Myocyte (in vitro differentiated cells): ENCODE measurements at places on chromosomes 5 and 9. TPM values are rescaled to one million over a fixed set of nuclear protein-coding genes. Genes with fewer than 3 reads are reported as not detected.

GRCh38 chr9:4741365-4742089, 525 bp upstream of the AK3 start:
- DNase-seq, result no peak

The HEMGN gene
- 0.08 and 0.10 TPM in 2 replicates for total RNA-seq

DNA sequence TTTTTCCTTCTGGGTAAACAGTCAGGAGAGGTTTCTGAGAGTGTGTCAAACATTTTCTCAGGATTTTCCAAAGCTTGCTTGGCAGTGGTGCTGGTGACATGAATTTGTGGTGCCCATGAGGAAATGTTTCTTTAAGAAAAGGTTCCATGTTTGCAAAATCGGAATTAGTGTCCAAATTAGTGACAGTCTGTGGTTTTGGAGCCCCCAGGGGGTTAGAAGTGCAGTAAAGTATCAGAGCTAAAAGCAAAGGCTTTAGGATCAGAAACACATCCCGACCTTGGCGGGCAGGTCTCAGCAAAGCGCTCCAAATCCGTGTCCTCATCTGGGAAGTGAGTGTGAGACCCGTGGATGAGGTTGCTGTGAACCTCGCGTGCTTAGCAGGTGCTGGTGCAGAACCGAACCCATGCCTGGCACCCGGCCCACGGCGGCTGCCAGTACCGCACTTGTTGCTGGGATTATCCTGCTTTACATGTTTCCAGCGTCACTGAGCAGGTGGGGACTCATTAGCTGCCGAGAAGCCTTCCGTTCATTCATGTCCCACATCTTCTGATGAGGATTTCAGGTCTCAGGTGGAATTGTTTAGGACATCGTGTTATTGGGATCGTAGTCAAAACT, 70.8 kb upstream of the COL5A1 start:
- no peak for DNase-seq

The WDR36 gene
- 38.2 and 41.8 TPM in 2 replicates for total RNA-seq

The WNT8A gene
- total RNA-seq, result not detected in 2 replicates

DNA sequence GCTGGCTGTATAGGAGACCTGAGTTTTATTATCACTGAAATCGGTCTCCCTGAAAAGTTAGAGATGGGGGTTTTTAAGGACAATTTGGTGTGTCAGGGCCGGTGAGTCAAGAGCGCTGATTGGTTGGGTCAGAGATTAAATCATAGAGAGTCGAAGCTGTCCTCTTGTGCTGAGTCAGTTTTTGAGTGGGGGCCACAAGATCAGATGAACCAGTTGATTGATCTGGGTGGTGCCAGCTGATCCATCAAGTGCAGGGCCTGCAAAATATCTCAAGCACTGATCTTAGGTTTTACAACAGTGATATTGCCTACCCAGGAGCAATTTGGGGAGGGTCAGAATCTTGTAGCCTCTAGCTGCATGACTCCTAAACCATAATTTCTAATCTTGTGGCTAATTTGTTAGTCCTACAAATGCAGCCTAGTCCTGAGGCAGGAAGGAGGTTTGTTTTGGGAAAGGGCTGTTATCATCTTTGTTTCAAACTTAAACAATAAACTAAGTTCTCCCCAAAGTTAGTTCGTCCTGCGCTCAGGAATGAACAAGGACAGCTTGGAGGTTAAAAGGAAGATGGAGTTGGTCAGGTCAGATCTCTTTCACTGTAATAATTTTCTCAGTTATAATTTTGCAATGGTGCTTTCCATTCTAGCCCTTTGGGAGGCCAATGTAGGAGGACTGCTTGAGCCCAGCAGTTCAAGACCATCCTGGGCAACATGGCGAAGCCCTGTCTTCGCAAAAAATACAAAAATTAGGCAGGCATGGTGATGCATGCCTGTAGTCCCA, 31.6 kb upstream of the RFK start:
- DNase-seq, result no peak
